ENCODE measurements at places on chromosomes 11 and 22. TPM values are rescaled to one million over a fixed set of nuclear protein-coding genes. Genes with fewer than 3 reads are reported as not detected.

The GGTLC2 gene
- not detected for total RNA-seq

The SLCO2B1 gene
- not detected for total RNA-seq

DNA sequence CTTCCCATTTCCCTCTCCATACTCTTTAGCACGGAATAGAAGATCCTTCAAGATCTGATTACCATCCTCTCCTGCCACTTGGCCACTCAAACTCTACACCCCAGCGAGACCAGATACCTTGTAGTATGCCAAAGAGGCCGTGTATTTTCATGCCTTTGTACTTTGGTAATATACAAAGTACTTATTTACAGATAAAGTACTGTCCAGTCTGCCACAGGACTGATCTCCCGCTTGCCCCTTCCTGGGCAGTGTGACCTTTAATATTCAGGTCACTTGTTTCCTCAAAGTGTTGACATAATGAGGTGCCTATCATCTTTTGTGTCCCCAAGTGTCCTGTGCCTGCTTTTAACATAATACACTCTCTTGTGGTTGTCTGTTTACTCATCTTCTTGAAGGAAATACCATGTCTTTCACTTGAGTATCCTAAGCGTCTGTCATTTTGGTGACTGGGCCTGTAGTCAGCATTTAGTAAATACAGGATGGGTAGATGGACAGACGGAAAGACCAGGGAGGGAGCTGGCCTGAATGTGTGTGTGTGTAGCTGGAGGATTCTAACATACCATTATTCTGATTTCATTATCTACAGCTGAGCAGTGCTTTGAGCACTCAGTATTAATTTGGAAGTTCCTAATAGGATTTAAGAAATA lies 137.4 kb downstream of the NAV2 start:
- no peak for DNase-seq

The SYCE3 gene
- not detected for total RNA-seq

DNA sequence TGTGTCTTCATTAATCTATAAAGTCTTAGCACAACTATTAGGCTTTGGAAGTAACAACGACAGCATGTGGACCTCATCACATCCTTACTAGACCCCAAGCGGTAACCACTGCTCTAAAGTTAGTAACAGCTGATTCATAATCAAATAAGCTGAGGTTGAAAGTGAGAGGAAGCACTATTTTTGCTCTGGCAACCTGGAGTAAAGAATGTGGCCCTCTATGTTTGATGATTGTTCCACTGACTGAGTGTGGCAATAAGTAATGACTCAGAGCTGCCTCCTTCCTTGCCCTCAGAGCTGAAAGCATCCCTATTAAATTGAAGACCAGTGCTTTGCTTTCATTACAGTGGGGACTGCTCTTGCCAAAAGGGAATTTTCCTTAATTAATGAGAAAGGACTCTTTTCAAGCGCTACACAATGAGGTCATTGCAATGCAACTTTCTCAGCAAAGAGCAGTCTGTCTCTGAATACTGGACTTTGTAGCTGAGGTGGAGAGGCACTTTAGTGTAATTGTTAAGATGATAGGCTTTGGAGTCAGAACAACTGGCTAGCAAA lies 906.1 kb upstream of the RAG2 start:
- no peak for DNase-seq

The GPHA2 gene
- total RNA-seq, result not detected

DNA sequence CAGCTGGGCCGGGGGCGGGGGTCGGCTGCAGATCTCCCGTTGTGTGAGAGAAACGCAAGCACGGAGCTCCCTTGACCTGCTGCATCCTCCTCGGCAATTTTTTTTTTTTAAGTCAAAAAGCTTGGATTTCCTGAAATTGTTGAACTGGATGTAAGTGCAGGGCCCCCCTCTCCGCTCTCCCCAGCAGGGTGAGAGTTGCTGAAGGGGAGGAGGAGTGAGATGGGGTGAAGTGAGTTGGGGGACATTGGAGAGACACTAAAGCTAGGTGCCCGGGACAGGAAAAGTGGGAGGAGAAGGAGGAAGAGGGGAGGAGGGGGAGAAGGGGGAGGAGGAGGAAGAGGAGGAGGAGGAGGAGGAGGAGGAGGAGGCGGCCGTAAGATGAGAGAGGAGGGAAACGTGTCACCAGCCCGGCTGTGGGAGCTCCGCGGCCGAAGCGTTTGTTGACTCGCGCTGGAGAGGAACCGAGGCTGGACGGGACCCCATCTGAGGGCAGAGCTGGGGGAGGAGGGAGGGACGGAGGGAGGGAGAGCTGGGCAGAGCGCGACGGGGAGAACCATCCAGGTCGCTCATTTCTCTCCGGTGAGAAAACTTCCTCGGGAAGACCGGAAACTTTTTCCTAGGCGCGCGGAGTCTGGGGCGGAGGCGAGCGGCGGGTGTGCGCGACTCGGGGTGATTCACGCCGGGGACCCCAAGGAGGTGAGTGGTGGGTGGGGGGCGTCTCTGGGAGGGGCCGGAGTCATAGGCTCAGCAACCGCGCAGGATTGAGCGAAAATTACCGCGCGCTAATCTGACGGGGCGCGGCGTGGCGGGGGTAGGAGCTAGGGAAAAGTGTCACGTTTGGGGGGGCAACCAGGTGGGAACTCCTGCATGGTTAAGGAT lies 80.2 kb downstream of the PRR5L start:
- DNase-seq, result peak; percentile 25

The SCGB2A2 gene
- not detected for total RNA-seq

The PRG3 gene
- not detected for total RNA-seq

DNA sequence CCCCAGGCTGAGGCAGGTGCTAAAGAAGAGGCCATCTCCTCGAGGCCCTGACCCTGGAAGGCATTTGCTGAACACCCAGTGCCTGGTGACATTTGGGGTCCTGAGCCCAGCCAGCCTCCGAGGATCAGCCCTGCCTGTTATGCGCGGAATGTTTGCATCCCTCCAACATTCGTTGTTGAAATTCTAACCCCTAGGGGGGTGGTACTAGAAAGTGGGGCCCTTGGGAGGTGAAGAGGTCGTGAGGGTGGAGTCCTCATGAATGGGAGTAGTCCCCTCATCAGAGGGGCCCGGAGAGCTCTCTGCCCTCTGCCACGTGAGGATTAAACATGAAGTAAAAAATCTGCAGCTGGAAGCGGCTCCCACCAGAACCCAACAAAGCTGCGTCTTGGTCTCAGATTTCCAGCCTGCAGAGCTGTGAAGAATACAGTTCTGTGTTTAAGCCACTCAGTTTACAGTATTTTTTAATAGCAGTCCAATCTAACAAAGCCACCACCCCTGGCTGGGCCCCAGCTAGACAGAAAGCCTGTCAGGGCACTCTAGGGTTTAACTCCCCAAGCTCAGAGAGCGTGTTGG lies 35.3 kb upstream of the SEPTIN5 start:
- no peak for DNase-seq

The SCGB1C1 gene
- not detected for total RNA-seq
